ENCODE measurements at places on chromosomes 4 and X. TPM values are rescaled to one million over a fixed set of nuclear protein-coding genes. Genes with fewer than 3 reads are reported as not detected.

The ADAM29 gene
- not detected for total RNA-seq

The MAP7D3 gene
- 13.5 TPM for total RNA-seq

The PDE5A gene
- total RNA-seq: 0.15 TPM

DNA sequence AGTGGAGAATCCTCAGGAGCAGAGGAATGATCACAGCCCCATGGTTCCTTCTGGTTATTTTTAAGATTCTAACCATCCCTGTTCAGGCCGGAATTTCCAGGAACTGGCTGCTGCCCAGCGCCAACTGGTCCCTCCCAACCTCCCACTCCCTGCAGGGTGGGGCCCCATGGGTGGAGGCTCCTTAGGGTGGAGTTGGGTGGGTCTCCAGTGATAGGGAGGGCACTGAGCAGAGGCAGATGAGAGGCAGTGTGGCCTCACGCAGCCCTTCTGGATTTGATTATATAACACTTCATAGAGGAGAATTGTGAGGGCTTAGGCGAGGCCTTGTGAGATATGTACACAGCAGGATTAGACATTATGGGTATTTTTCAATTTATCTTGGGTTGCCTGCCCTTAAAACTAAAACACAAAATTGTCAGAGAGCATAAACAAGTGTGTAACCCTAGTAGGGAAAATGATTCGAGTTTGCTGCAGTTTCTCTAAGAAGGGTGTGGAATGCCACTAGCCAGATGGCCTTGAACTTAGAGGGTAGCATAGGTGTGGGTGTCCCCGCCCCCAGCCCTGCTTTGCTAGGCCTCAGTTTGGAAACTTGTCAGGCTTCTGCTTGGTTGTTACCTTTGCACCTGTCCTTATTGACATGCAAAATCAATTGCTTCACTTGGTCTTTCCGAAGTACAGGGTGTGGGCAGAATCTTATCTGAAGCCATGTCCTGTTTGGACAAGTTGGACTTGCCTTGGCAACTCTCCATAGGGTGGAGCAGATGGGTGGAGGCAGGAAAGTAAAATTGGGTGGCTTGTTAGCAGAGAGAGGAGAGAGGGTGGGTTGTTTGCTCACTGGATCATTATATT, 9.4 kb downstream of the KLF3 start:
- H3K4me1 ChIP-seq: peaks cover 90% of the 10 kb centered on the region
- H3K27ac ChIP-seq: peak overlapping the region; percentile 78
- DNase-seq: no peak
- H3K36me3 ChIP-seq: peaks cover 17% of the 10 kb centered on the region

GRCh38 chr4:1337376-1337831, 9.6 kb upstream of the UVSSA start:
- peak overlapping the region; percentile 80 for H3K27ac ChIP-seq
- peaks cover 66% of the 10 kb centered on the region for H3K36me3 ChIP-seq
- H3K27me3 ChIP-seq: no peaks in the 10 kb centered on the region
- peak; percentile 30 for DNase-seq

- H3K4me3 ChIP-seq: no peak overlapping the region
- H3K36me3 ChIP-seq: peaks cover 80% of the 10 kb centered on the region
- DNase-seq: peak; percentile 5
- peaks cover 64% of the 10 kb centered on the region for H3K4me1 ChIP-seq
- no peak overlapping the region for H3K27ac ChIP-seq
- no peaks in the 10 kb centered on the region for H3K27me3 ChIP-seq
Measured at GRCh38 chrX:1485033-1485432, 32.3 kb upstream of the ASMTL start.

DNA sequence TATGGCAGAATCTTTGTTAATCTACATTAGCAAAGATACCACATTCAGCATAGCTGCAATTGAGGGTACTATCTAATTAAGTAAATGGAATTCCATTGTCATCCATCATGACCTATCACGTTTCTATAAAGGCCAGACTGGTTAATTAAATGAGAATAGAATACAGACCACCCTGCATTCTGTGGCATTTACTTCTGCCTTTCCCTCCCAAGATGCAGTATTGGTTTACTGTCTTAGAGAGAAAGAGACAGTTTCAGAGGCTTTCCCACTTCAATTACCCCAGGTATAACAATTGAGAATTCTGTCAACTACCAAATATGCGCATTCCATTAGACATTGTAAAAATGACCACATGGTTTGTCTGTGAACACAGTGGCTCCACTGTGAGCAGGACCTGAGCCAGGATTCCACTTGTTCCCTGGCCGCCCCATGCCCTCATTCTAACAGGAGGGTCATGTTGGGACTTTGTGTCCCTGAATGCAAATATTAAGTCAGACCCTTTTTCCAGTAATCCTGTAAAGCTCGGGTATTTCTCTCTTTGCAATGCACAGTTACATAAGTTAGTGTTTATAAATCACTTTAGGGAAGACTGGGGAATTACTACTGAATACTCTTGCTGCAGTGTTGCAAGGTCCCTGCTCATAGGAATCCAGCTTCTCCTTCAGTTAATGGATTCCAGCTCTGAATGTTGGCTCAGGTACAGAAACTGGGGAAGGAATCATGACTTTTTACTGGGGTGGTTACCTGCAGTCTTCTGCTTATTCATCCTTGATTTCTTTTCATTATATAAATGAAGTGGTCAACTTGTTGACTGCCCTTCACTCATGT, 261.0 kb downstream of the PDGFC start:
- no peak for DNase-seq
- no peaks in the 10 kb centered on the region for H3K36me3 ChIP-seq
- no peaks in the 10 kb centered on the region for H3K4me1 ChIP-seq
- H3K27ac ChIP-seq: no peak overlapping the region
- no peak overlapping the region for H3K4me3 ChIP-seq

Data from activated CD4-positive, alpha-beta T cell treated with anti-CD3 and anti-CD28 coated beads, Interleukin-2, amount 10 ng/mL, durations not matched to agents 7 days and 5 days (primary cell).